Foreskin keratinocyte (primary cell): ENCODE measurements at places on chromosomes 16 and 17.

DNA sequence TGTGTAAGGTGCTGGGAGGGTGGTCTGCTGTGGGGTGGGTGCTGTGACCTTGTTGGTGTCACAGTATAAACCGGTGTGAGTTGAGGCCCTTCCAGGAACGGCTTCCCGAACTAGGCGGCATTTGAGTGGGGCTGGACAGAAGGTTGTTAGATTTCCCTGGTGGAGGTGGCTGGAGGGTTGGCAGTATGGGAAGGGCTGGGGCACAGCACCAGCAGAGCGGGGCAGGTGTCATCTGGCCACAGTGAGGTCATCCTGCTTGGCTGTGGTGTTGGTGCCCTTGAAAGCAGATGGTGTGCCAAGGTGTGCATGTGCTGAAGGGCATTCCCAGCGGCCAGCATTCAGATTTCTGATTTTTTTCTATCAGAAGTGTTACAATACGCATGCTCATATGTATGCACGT lies 28.1 kb downstream of the BANP start:
- no peak for DNase-seq

GRCh38 chr16:66457888-66458287 lies 30.8 kb downstream of the BEAN1 start:
- no peak for DNase-seq

- DNase-seq = no peak
Measured at GRCh38 chr16:4018391-4018790, 97.9 kb downstream of the ADCY9 start.

DNA sequence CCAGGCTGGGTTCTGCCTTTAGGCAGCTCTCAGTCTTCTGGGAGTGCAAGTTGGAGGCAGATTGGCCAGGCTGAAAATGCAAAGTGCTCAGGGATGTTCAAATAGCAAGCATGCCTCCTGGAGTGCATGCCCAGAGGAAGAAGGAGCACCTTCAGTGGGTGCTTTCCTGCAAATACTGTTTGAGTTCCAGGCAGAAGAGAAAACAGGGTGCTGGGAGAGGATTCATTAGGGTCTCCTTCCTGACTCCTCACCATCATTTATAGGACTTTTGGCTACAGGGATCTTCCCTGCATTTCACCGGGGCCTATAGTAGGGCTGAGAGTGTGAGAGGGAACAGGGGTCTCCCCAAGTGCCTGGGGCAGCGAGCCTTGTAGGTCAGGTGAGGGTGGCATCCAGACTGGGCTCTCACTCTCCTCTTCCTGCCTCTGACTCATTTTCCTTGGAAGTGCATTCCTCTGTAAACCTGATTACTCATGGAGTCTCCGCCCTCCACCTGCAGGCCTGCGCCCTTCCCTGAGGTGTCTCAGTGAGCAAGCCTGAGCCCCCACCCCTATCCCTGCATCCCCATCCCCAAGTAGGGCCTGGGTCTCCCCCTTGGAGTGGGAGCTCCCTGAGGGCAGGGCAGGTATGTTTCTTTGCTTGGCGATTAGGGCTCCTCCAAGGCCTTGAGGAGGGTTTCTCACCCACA lies 17.1 kb upstream of the TNS4 start:
- peak; percentile 88 for DNase-seq

- DNase-seq = no peak
Measured at GRCh38 chr16:75758215-75758614, 31.9 kb upstream of the CPHXL start.

GRCh38 chr17:69042308-69042707 lies 18.4 kb downstream of the ABCA9 start:
- DNase-seq = no peak

DNA sequence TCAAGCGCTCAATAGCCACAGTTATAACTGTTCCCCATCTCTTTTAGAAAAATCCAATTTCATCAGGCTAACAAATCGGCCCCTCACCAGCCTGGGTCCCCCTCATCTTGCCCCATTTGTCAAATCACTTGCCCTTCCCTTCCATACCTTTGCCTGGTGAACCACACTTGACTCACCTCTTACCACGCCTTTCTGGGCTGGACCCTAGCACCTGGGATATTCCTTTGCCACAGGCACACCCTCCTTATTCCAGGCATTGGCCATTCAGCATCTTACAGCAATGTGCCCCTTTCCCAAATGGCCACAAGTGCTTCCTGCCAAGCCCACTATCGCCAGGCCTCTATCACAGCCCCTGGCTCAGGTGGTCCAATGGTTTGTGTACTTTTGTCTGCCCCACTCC lies 14.9 kb downstream of the CMTM4 start:
- no peak for DNase-seq

- DNase-seq = no peak
Measured at GRCh38 chr16:88197481-88198456, 185.0 kb upstream of the ZNF469 start.

- no peak for DNase-seq
Measured at GRCh38 chr17:68087851-68088250, 52.3 kb downstream of the KPNA2 start.

GRCh38 chr17:32719689-32720088 lies 157.2 kb downstream of the MYO1D start:
- no peak for DNase-seq

DNA sequence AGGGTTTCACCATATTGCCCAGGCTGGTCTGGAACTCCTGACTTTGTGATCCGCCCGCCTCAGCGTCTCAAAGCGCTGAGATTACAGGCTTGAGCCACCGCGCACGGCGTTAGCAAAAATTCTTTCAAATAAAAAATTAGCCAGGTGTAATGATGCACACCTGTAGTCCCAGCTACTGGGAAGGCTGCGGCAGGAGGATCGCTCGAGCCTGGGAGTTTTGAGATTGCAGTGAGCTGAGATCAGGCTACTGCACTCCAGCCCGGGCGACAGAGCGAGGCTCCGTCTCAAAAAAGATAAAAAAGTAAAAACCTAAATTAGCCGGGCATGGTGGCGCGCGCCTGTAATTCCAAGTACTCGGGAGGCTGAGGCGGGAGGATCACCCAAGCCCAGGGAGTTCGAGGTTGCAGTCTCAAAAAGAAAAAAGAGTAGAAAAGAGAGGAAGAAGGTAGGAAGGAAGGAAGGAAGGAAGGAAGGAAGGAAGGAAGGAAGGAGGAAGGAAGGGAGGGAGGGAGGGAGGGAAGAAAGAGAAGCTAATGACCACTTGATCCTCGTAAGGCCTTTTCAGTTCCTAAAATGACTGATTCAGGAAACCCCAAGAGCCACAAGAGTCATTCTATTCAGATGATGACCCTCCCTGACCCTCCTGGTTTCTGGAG lies 59.2 kb downstream of the SRL start:
- DNase-seq = no peak

DNA sequence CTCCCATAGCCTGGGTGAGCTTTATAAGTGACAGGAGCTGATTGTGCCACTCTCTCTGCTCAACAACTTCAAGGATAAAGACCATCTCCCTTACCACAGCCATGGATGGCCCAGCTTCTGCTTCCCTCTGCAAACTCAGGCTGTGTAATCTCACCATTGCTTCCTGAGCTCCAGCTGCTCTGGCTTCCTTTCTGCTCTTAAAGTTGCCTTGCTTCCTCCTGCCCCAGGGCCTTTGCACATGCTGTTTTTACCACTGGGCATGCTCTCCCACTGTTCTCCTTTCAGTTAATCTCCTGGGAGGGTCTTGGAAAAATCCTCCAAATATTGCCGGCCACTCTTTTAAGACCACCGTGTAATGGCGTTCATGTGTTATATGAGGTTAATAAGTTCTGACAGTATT lies 265.1 kb upstream of the C16orf82 start:
- no peak for DNase-seq

- no peak for DNase-seq
Measured at GRCh38 chr16:85573696-85574641, 39.2 kb upstream of the GSE1 start.

DNA sequence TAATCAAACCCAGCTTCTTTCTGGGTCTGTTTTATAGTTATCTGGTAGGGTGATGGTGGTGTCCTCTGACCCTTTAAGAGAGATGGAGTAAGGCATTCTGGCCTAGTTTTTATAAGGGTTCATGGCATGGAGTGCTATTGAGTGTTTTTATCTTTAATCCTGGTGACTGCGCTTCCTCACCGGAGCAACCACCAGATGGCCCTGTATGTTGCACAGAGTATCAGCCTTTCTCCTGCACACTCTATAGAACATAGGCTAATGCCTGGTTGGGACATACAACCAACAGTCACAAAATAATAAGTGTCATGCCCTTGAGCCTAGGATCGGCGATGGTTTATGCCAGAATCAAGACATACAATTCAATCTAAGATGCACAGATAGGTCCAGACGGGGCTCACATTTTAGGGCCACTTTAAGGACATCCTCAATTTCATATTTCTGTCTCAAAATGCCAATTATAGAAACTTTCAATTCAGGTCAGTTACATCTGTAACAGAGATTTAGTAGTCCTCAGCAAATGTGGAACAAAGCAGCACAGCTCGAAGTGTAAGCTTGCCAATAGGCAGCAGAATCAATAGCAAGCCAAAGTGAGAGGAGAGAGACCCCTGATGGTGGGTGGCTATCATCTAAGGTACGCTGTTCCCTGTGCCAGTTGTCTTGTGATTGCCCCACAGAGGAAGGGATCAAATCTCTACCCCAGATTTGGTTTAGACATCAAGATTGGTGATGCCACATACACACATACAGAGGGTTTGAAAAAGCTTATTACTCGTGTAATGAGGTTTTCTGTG lies 37.2 kb upstream of the HOXB9 start:
- no peak for DNase-seq

- no peak for DNase-seq
Measured at GRCh38 chr16:68073902-68074760, 11.0 kb upstream of the NFATC3 start.

GRCh38 chr16:50197582-50197981 lies 44.5 kb downstream of the TENT4B start:
- DNase-seq = no peak

GRCh38 chr16:25033852-25034251 lies 18.7 kb upstream of the ARHGAP17 start:
- DNase-seq = no peak

GRCh38 chr17:18968945-18969887 lies 17.3 kb downstream of the SLC5A10 start:
- peak; percentile 65 for DNase-seq

GRCh38 chr16:10240854-10241613 lies 58.8 kb upstream of the GRIN2A start:
- DNase-seq = peak; percentile 11

DNA sequence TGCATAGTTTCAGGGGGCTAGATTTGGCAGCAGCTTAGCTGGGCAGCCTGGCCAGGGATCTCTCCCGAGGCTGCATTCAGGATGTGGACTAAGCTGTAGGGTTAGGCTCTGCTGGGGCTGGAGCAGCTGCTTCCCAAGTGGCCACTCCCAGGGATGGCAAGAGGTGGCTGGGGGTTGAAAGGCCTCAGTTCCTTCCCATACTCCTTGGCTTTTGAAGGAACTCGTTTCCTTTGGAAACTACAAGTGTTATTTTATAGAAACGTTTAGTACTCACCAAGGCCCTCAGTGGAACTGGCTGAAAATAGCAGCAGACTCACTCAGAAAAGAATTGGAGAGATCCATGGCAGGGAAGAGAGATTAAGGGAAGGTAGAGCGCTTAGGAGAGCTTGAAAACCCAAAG lies 76.4 kb downstream of the WWP2 start:
- DNase-seq = no peak

GRCh38 chr16:87169509-87169995 lies 147.6 kb downstream of the C16orf95 start:
- DNase-seq = no peak

GRCh38 chr16:54977211-54977610 lies 46.5 kb downstream of the IRX5 start:
- DNase-seq = no peak

GRCh38 chr16:81523387-81524115 lies 78.9 kb downstream of the CMIP start:
- DNase-seq = peak; percentile 95

DNA sequence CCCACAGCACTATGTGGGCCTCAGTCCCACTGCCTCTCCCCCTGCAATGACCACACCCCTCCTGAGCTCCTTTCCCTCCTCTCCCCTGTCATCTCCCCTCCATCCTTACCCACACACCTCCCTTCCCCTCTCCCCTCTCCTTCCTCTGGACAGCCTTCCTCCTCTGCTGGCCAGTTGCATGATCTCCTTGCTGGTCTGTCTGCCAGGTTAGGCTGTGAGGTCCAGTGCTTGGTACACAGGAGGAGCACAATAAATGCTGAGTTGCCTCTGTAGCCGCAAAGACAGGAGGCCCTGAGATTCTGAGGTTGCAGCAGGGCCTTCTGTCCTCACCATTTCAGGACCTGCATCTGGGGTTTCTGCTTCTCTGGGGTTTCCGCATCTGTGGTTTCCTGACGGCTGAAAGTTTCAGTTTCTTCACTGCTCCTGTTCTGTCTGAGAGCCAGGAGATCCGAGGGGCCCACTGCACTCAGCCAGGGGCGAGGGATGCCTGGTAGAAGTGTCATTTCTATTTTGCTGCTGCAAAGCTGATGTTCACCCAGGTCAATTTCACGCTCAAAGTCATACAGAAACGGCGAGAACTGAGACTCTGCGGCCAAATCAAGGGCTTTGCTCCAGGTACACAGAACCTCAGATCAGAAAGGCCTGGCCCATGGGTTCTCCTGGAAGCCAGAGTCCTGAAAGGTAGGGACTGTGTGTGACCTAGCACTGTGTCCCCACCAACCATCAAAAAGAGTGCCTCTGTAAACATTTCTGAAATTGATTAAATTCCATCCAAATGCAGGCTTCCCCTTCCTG lies 4.6 kb upstream of the SLC12A3 start:
- no peak for DNase-seq

DNA sequence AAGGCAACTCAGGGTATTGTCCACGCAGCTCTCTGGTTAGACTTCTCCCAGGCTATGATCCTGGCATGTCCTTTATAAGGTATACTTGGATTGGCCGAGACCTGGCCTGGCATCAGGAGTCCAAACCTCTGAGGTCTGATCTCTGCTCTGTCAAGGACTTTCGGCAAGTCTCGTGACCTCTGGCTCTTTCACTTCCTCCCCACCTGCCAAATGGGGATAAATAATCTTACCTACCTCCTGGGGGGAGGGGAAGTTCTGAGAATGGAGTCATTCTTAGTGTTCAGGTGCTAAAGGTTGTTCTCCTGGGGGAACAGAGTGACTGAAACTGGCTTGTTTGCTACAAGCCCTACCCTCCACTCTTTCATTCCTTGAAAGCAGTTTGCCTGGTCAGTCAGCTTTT lies 7.6 kb downstream of the ATXN1L start:
- no peak for DNase-seq

DNA sequence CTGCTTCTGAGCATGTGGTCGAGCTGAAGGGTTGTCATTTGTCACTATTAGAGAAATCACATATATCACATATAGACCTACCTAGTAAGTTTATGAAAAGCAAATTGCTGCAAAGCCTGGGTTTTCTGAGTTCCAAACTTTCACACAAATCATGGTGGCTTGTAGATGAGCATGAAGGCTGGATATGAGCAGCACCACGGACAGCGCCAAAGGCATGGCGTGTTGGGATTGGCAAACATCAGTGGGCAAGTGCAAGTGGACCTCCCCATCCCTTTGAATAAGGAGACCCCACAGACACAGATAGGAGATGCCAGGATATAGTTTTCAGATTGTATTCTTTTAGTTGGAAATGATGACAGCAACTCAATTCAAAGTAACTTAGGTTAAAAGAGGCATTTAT lies 77.6 kb upstream of the CACNG3 start:
- DNase-seq = no peak

- no peak for DNase-seq
Measured at GRCh38 chr17:76022285-76022684, 4.8 kb downstream of the EVPL start.
